ENCODE measurements at places on chromosomes 2 and 18. TPM values are rescaled to one million over a fixed set of nuclear protein-coding genes. Genes with fewer than 3 reads are reported as not detected.

FAM228B gene
- total RNA-seq, result 10.1 TPM

CYS1 gene
- 14.2 TPM for total RNA-seq

TPGS2 gene
- 166 TPM for total RNA-seq

UCN gene
- total RNA-seq, result 0.85 TPM

IL37 gene
- not detected for total RNA-seq

VAPA gene
- 260 TPM for total RNA-seq

CDK15 gene
- total RNA-seq, result 4.7 TPM

SLC30A3 gene
- total RNA-seq, result not detected

CSRNP3 gene
- total RNA-seq, result 1.6 TPM

KYNU gene
- total RNA-seq, result 2.4 TPM

Data from hair follicle dermal papilla cell (primary cell).